ENCODE measurements at places on chromosomes 1 and 21.
A peak's percentile ranks its signal among the peaks of the same experiment; 100 is the strongest.

- no peak for DNase-seq
Measured at GRCh38 chr1:91819038-91819788, 66.7 kb downstream of the TGFBR3 start.

- DNase-seq: no peak
Measured at GRCh38 chr21:24275616-24276015, 1331.7 kb downstream of the MRPL39 start.

GRCh38 chr1:51558375-51558924, 39.4 kb upstream of the EPS15 start:
- peak; percentile 65 for DNase-seq

GRCh38 chr1:54347955-54348699, 58.1 kb downstream of the SSBP3 start:
- DNase-seq: no peak

- DNase-seq: no peak
Measured at GRCh38 chr1:198641501-198641900, 2.7 kb downstream of the PTPRC start.

DNA sequence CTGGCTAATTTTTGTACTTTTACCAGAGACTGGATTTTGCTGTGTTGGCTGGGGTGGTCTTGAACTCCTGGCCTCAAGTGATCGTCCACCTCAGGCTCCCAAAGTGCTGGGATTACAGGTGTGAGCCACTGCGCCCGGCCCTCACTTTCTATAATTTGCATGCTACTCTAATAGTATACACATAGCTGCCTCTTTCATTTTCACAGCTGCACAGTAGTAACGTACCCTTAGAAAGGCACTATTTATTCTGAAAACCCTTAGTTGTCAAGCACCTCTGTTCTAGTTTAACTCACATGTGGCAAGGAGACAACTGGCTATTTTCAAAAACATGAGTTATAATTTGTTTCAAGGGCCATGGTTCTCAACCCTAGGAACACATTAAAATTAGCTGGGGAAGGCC, 17.2 kb downstream of the TPM3 start:
- no peak for DNase-seq

GRCh38 chr1:157723157-157723556, 22.6 kb upstream of the FCRL3 start:
- DNase-seq: no peak

DNA sequence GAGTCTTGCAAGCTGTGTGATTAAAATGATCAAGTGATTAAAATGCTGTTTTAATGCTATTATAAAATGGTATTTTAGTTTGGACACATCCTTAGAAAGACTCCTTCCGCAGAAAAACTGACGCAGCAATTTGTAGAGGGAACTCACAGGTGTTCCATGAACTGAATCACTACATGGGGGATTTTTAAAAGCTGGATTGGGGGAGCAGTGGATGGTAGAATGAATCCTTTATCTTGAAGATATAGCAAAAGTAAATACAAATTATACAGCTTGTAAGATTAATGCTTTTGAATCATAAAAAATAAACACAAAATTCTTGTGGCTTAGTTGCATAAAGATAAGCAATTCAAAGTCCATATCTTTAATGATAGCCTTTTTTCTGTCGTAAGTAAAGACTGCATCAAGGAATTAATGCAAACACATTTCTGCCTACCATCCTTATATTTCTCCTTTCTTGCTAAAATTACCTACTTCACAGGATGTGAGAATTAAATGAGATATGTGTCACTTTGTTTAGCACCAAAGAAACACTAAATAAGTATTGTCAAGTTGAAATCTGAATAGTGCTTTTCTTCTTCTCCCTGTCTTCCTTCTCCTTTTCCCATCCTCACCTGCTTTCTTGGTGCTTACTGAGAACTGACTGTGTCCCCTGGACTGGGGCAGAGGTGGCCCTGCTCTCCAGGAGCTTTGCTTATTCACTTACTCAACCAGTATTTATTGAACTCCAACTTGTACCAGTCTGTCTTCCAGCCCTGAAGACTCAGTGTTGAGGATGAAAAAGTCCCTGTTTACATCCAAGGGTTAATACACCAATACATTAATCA, 61.5 kb upstream of the F3 start:
- no peak for DNase-seq

DNA sequence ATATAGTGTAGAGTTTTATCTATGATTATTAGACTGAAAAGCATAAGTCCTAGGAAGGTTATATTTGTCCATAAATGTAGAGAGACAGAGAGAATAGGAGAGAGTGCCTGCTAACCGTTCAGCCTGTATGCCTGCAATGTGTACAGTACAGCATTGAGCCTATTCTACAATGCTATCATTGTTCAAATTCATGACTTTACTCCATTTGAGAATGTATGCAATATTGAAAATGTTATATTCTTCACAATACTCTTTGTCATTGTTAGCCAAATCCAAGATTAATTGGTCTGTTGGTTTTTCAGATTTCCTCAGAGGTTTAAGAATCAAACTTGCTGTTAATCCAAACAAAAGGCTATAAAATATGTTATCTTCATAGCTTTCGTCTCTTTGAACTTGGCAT, 585.2 kb upstream of the B3GALT2 start:
- no peak for DNase-seq

DNA sequence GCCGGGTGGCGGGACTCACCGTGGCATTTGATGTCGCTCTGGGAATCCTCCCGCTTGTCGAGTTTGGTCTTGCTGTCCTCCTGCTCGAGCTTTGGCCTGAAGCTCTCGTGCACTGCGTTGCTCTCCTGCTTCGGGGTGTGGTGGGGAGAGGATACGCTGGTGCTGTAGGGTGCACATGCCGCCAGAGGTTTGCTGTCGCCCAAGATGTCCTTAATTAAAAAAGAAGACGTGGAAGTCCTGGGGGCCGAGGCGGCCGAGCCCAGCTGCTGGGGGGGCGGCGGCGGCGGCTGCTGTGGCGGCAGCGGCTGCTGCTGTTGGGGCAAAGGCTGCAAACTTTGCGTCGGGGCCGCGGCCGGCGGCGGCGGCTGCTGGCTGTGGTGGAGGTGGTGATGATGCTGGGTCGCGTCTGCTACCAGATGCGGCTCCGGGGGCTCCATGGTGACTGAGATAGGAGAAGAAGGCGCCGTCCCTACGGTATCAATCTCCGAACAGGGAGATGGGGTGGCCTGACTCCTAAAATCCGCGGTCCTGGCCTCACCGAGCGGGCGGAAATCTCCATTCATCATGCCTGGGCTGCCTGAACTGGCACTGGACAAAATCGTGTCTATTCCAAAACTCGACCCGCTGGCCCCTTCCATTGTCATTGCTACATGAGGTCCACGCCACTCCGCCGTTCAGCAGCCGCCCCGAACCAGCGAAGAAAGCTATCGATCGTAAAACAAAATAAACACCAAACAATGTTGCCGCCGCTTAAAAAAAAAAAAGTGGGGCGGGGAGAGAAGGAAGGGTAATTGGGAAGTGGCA, at the start of gene BARHL2:
Gene BARHL2 (minus strand): TSS at position 751 of the 804 bp plus-strand sequence. CDS start 107 bp downstream, at position 644.
- no peak for DNase-seq

- no peak for DNase-seq
Measured at GRCh38 chr1:11132563-11133293, 33.1 kb upstream of the EXOSC10 start.

- peak; percentile 60 for DNase-seq
Measured at GRCh38 chr1:31703431-31704270, at the start of gene COL16A1. Gene COL16A1 (minus strand): TSS chr1:31704017. CDS start chr1:31702193, 1,824 bp downstream.

DNA sequence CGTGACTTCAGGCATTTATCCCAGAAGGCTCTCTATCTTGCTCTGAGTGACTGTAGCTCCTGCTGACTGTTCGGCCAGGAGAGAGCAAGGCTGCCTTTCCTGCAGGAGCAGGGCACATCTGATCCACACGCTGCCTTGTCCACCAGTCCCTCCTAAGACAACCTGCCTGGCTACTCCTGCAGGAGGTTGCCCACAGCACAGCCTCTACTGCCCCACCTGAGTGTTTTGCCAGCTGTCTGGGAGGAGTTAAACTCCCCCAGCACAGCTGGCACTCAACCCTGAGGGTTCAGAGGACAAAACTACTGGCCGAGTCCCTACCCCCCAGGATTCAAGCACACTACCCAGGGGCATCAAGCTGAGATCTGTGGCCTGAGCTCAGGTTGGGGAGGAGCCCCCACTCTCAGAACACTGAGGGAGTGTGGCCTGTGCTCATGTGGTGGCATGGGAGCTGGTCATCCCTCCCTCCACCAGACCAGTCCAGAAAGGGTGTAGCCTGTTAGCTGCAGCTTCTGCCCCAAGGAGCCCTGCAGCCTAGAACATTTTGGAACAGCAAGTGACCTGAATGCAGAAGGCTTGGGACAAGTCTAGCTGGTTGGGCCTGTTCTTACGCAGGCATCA, 237.3 kb downstream of the SLC44A5 start:
- DNase-seq: no peak
